ENCODE measurements at places on chromosomes 11 and 22.

DNA sequence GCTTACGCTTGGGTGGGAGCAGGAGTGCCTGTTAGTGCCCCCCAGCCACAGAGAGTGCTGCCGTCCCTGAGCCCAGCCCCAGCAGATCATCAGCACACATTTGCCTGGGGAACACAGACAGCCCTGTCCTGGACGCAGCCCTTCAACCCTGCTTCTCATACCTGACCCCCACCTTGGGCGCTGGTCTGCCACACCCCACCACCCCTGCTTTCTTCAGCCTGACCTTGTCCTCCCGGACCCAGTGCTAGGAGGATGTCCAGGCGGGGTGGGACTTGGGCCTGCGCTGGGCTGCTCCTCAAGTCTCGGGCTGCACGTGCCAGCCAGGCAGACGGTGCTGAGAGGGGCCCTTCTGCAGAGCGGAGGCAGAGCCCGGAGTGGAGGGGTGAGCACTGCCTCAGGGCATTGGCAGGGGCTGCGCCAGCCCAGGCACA is 119.2 kb downstream of the KCNQ1OT1 start:
- DNase-seq: no peak

DNA sequence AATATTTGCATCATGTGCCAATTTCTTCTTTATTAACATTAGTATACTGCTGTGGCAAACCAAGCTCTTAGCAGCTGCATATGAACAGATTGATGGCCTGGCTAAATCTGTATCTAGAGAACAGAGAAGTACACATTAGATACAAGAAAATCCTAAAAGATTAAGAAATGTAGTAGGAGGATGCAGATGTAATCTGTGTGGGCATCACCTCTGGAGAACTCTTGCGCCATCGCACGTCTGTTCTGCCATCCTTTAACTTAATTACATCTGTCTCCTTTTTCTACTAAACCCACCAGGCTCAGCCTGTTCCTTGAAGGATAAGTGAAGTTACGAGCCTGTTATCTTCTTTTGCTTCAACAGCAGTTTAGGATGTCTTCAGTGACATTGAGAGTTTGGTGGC is 196.4 kb upstream of the PITPNB start:
- DNase-seq: no peak

DNA sequence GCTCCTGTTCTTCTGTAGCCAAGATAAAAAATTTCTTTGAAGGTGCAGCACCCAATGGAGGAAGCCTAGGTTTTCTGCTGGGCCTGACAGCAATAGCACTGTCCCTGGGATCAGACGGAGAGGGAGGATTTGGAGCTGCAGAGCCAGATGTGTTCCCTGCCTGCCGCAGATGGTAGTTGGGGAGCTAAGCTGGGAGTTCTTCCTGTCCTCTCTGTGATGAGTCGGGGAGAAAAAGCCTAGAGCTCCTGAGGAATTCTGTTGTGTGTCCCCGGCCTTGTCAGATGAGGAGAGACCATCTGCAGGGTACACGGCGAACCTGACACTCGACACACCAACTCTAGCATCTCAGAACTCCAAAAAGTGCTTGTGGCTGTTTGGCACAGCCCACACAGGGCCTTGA is 103.8 kb upstream of the CRYBB3 start:
- no peak for DNase-seq

- no peak for DNase-seq
These were observed 49.1 kb downstream of the RTN4R start for GRCh38 chr22:20218987-20219386.

DNA sequence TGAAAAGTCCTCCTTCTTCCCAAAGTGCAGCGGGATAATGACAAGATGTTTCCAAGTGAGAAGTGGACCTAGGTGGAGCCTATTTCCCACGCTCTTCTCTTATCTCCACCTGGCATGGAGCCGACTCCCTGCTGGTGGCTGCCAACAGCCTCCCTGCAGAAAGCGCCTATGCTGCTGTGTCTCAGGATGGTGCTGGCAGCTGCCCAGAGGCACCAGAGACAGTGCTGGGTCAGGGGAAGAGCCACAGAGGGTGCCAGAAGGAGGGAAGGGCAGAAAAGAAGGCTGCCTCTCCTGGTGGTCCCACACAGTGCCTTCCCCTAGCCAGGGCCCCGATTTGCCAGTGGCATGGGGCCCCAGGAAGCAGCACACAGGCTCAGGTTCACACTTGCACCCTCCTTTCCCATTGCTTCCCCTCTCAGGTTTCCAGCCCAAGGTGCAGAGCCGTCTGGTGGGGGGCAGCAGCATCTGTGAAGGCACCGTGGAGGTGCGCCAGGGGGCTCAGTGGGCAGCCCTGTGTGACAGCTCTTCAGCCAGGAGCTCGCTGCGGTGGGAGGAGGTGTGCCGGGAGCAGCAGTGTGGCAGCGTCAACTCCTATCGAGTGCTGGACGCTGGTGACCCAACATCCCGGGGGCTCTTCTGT is 19.0 kb downstream of the CD5 start:
- DNase-seq: no peak

DNA sequence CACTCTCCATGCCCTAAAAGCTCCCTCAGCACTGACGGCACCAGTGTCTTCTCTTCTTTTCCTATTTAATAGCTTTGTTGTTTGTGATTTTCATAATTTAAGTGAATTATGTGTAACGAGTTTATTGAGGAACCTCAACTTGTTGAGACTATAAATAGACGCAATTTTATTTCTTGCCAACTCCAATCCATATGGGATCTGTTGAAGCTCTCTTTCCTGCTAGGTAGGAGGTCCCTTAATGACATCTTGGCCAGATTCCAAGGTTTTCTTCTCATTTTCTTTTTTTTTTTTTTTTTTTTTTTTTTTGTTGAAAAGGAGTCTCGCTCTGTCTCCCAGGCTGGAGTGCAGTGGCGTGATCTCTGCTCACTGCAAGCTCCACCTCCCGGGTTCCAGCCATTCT is 14.2 kb downstream of the RTL6 start:
- no peak for DNase-seq

GRCh38 chr11:94630221-94630620 is 63.1 kb downstream of the PIWIL4 start:
- DNase-seq: no peak

- no peak for DNase-seq
These were observed 11.1 kb upstream of the MPZL2 start for GRCh38 chr11:118275176-118275575.

- DNase-seq: no peak
These were observed 700 bp upstream of the STX3 start for GRCh38 chr11:59754494-59754858.

GRCh38 chr22:24699876-24700275 is 74.6 kb downstream of the PIWIL3 start:
- DNase-seq: no peak

GRCh38 chr11:76701294-76702040 is 30.9 kb upstream of the LRRC32 start:
- DNase-seq: no peak

- DNase-seq: peak; percentile 44
These were observed 1.4 kb downstream of the CCDC73 start for GRCh38 chr11:32792948-32793475.

DNA sequence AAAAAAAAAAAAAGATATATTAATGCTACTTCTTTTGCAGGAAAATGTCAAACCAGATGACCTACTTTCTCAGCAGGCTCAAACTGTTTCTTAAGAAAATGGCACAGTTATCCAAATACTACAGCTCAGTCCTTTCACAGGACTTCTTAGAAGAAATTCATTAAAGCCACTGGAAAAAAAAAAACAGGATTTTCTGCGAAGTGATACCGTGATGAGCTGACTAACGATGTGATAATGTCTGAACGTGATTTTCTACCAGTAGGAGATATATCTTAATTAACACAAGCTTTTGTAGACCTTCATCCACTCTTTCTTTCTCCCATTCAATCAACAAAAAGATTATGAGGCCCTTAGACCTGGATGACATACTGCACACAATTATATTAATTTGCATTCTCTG is 132.4 kb downstream of the NOX4 start:
- no peak for DNase-seq

- no peak for DNase-seq
These were observed 20.4 kb upstream of the SCUBE1 start for GRCh38 chr22:43363315-43364168.

GRCh38 chr11:124823512-124824376 is 23.5 kb upstream of the MSANTD2 start:
- no peak for DNase-seq

GRCh38 chr22:45212992-45213751 is 27.5 kb downstream of the KIAA0930 start:
- DNase-seq: no peak

DNA sequence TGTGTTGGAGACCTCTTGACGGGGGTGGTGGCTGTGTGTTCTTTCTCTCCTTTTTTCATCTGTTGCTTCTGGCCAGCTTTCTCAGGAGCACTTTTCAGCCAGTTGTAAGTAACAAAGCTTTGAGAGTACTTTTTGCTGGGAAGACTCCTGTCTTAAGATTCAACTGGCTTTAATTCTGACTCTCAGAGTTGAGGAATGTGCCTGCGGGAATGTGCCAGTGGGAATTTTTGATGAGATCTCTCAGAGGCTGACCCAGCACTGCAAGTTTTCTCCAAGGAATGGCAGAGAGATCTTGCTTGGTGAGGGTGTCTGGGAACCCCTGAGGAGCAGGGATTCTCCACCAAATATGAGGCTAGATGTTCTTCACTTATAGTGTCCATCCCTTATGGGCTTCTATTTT is 91.6 kb upstream of the OR9Q1 start:
- no peak for DNase-seq

DNA sequence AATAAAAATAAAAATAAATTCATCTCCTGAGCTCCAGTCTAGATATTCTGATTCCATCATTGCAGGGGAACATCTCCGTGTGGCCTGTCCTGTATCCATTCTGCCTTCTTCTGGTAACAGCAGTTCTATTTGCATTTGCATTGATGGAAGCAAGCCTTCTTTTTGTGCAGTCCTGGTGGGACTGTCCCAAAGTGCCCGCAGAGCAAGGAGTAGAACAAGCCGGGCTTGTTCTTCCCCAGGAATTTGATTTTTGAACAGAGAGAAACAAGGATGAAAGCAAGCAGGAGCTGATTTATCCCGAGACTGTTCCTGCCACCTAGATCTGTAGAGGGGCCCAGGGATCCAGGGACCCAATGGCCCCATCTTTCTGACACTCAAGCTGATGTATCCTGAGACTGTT is 65.4 kb downstream of the SYN3 start:
- DNase-seq: no peak

GRCh38 chr11:111327908-111328624 is 29.7 kb downstream of the POU2AF3 start:
- no peak for DNase-seq

- DNase-seq: no peak
These were observed 157.4 kb downstream of the NAV2 start for GRCh38 chr11:19869946-19870589.

DNA sequence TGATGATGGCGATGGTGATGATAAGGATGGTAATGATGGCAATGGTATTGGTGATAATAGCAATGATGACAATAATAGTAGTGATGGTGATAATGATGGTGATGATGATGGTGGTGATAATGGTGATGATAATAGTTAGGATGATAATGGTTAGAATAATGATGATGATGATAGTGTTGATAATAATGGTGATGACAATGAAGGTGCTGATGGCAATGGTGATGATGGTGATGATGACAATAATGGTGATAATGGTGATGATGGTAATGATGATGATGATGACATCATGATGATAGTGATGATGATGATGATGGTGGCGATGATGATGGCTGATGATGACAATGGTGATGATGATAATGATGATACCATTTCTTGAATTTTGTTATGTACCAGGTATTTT is 309.9 kb downstream of the MIAT start:
- no peak for DNase-seq

DNA sequence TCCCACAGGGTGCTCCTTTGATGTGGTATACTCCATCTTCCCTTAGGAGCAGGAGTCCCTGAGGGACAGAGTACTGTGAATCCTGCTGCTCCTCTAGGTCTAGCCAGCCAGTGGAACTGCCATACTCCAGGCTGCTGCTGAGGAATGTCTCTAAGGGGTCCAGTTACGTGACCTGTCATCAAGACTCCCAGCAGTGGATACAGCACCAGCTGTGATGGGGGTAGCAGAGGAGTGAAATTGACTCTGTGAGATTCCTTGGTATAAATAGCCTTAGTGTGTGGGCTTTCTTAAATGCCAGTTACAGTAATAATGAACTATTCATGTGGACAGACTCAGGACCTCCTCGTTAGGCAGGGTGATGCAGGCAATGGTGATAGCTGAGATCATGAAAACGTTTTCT is 140.4 kb upstream of the LUZP2 start:
- DNase-seq: no peak

- no peak for DNase-seq
These were observed 3.7 kb upstream of the APLNR start for GRCh38 chr11:57240757-57241156.

- DNase-seq: no peak
These were observed 773 bp upstream of the PATL1 start for GRCh38 chr11:59669611-59670009.

DNA sequence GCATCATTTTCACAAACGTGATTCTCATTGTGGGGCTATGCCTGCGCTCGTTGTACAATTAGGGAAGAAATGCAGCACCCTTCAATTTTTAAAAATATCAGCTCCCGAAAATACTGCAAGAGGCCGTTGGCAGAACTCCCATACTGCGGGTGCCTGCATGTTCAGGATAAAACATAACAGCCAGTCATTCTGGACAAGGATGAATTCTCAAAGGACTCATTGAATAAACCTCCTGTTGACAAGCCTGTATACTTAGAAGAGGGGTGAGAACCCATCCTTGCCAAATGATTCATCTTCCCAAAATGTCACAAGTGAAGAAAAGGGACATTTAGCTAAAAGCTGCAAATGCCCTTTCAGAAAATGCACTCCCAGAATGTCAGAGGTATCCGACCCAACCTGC is 141.9 kb downstream of the CSNK2A3 start:
- no peak for DNase-seq

DNA sequence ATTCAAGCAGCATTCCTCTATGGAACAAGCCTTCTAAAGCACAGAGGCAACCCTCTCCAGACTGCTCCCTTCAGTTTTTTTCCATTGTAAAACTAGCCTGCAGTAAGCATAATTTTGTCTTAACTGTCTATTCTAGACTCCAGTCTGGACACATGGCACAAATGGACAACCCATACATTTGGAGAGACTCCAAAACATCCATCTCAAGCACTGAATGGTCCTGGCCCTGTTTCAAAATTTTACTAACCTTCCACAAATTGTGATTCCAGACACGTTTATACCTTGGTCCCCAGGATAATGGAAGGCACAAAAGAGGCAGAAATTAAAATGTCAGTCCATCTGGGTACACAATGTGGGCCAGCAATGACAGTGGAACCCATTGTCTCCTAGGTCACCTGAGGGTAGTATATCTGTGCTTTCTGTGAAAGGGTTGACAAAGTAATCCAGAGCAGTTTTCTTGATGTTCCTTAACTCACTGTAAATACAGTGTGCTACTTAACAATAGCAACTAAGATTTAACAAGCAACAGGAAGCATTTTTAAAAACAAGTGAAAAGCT is 16.2 kb upstream of the SESN3 start:
- no peak for DNase-seq

Data from activated CD4-positive, alpha-beta T cell treated with anti-CD3 and anti-CD28 coated beads for 1 hour (primary cell).